CD4-positive, alpha-beta memory T cell (primary cell): ENCODE measurements at places on chromosomes 7 and 10.

DNA sequence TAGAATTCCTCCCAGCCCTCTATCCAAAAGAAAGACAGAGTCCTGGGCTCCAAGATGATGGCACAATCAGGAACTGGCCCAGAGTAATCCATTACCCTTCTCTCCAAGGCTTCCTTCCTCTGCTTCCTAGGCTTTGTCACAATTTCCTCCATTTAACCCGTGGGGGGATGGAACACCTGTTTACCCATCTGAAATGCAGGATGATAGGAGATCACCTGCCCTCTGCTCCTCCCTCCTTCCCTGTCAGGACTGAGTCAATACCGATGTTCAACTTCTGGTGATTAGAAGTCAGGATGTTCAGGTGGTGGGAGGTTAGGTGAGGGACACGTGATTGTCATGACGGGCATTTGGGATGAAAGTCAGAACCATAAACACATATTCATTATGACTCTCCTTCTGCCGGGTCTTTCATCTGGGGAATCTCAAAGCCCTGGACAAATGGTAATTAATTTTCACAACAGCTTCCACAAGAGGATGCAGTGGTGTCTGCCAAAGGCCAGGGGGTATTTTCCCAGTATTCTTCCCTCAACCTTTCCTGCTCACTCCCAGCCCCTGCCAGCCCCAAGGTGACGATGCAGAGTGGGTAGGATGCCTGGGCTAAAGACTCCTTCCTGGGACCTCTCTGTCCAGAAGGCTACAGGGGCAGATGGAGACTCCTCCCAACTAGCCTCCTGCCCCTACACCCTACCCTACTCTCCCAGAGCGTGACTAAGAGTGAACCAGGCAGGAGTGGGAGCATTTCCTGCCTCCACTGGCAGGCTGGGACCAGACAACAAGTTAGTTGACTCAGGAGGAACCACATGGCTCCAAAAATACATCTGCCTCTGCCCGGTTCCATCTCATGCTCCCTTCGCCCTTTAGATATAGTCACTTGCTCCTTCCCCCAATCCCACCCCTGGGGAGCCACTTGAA lies 27.9 kb downstream of the DUSP5 start:
- no peak for DNase-seq

- DNase-seq: peak; percentile 10
Measured at GRCh38 chr10:14838582-14839304, 637 bp downstream of the HSPA14 start.

DNA sequence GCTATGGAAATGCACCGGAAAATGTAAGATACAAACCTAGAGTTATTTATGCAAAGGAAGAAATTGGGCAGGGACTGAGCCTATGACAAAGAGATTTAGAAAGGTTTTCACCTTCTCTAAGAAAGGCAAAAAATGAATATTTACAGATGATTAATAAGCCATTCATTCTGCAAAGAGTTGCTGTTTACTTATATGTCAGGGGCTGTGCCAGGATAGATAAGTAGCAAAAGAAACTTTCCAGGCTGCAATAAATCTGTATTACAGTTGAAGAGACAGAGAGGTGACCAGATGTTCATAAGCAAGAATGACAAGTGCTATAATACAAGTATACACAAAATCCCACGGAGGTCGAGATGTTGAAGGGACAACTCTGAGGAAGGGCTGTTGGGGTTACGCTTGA lies 299.6 kb downstream of the CALN1 start:
- no peak for DNase-seq

- DNase-seq: no peak
Measured at GRCh38 chr7:71239586-71240268, 107.8 kb downstream of the GALNT17 start.

DNA sequence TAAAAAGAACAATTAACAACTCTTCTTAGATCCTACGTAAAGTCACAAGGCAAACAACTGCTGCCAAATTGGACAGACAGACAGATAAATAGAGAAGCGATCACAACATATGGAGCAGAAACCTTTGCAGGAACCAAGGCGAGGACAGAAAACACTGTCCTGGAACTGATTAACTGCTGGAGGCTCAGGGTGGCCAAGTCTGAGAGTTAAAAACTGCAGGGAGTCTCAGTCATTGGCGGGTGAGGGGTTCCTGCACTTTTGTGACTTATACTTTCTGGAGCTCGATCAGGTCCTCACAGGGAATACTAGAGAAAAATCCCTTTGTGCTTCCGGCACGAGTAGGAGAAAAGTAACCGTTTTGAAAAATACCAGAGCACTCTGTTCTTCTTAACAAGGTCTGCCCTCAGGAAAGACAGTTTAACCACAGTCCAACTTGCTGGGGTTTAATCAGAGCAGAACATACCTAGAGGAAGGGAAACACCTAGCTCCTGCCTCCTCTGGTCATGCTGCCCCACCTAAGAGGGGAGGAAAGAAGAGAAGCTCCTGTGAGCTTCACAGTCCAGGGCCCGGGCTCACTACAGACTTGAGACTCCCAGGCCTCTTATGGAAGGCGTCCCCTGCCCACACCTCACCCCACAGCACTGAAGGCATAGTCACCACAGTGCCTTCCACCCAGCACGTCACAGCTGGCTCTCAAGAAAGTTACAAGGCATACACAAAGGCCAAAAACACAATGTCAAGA lies 74.9 kb downstream of the LARP4B start:
- no peak for DNase-seq

DNA sequence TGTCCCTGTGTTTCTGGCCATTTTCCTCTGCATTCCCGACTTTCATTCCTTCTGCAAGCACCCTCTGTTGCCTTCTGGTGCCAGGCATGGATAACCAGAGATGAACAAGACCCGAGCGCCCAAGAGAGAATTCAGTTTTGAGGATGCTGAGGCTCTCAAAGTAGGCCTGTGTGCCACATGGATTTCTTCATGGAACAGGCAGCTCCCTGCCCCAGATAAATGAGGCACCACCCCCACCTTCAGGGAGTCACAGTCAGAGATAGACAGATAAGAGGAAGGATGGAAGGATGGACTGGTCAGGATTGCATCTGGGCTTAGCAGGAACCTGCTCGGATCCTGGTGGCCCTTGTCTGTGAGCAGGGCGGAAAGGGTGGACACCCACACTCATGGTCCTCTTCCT lies 49.4 kb downstream of the ADCYAP1R1 start:
- DNase-seq: no peak

GRCh38 chr10:114974625-114975024 lies 36.6 kb downstream of the TRUB1 start:
- no peak for DNase-seq

DNA sequence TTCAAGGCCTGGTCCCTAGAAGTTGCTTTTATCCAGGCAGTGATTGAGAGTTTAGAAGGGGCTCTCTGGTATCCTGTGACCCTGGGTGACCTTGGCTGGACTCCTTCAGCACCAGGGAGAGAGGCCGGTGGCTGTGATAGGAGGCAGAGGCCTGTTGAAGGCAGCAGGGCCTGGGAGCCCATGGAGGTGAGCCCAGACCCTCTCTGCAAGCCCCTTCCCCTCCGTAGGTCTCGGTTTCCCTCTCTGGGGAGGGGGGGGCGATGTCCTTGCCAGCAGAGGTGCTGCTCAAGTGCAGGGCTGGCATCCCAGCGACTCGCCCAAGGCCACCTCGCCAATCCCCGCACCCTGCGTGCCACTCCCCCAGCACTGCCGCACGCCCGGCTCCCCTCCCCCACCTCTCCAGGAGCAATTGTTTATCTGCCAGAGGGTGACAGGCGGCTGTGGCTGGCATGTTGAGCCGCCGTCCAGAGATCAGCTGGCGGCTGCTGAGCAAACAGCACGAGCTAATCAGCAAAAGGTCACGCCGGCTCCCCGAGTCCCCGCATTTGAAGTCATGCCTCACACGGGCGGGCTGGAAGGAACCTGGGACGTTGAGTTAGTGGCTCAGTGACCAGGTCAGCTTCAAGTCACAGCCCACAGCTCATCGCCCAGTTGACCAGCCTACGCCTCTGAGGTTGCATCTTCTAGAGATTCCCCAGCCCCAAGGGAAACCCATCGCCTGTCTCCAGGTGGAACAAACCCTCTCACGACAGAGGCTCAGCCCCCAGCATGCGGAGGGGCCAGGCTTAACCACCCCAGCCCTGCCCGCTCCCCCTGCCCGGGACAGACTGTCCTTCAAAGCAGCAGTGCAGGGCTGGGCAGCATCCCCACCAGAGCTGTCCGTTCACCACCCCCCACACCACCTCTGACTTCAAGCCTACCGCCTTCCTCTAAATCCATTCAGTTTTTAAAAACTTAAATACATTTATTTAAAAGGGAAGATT lies 43.7 kb downstream of the ELFN1 start:
- no peak for DNase-seq

GRCh38 chr7:36203071-36203790 lies 50.2 kb downstream of the EEPD1 start:
- no peak for DNase-seq

GRCh38 chr10:120034236-120034635 lies 141.7 kb downstream of the SEC23IP start:
- DNase-seq: no peak

DNA sequence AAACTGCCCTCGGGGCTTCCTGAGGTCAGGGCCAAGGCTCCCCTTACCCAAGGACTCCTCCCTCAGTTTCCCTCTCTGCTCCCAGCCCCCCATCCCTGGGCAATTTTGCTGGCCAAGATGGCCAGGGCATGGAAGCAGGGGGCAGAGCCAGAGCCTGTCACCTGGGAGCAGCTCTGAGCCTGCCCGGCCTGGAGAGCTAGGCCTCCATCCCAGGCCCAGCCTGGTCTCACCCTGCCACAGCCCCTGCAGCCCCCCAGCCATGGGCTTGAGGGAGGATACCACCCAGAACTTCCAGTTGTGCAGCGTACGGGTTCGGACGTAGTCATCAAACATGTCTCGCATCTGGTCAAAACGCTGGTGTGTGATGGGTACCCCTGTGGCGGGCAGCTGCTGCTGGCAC lies 17.0 kb upstream of the TBL2 start:
- no peak for DNase-seq

DNA sequence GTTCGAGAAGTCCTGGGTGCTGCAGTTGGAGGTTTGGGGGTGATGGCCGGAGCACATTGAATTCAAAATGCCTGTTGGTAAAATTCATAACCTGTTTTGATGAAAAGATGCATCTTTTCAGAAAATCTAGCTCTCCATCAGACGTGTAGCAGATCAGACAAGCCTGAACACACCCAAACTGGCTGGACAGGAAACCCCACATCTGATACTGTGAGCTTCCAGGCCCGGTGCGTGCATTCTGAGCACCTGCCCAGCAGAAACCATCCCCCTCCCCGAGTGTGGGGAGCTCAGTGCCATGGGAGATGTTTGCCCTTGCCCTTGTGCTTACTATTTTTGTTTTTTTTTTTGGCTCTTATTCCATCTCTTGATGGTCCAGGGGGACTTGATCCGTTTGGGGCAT lies 417.1 kb downstream of the TCERG1L start:
- DNase-seq: no peak

GRCh38 chr7:143902332-143902899 lies 440 bp upstream of the TCAF1 start:
- DNase-seq: no peak

- DNase-seq: peak; percentile 12
Measured at GRCh38 chr10:114083040-114083439, 39.4 kb downstream of the ADRB1 start.

GRCh38 chr7:95715274-95715673 lies 57.1 kb upstream of the DYNC1I1 start:
- DNase-seq: no peak

- DNase-seq: no peak
Measured at GRCh38 chr10:94640562-94640961, 43.0 kb upstream of the CYP2C18 start.

GRCh38 chr10:129715805-129716204 lies 248.3 kb downstream of the EBF3 start:
- no peak for DNase-seq

GRCh38 chr7:102140952-102141370 lies 145.7 kb upstream of the SH2B2 start:
- no peak for DNase-seq

DNA sequence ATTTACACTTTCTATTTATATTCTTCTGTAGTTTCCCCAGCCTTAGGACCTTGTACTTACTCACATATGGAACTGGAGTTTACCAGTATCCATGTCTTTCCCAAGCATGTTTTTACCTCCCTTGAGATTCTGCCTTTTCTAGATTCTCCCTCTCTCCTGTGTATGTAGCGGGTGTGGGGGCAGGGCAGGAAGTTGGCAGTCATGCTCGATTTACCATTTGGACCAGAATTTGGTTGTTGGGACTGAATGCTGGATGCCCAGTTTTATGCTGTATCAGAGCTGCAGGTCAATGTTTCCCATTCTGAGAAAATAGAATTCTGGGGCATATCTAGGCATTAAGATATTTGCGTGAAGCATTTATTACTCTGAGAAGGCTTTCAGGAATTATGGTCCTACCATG lies 14.2 kb downstream of the INPP5F start:
- no peak for DNase-seq

DNA sequence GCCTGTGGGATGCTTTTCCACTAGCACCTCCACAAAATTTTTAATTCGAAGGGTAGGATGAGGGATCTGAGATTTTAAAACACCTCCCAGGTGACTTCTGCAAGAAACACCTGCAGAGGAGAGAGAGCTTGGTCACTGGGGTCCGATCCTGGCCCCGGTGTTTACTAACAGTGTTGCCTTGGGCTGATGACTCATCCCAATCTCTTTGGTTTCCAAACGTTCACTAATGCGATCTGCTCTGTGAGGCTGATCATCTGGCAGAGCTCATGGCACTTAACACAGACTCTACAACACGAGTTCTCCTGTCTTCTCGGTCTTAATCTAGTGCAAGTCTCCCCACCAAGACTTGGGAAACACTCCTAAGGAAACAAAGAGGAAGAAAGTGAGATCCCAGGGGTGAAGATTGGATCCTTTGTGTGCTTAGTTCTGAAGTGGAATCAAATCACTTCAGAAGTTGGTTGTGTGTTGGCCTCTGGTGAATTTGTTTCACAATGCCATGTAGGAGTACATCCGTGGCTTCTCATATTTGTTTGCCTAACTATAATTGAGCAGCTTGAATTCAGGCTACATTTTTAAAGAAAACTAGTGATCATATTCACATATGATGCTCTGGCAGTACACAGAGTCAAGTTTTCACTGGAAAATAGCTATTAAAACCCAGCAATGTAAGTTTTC lies 407.9 kb downstream of the NRG3 start:
- no peak for DNase-seq

- no peak for DNase-seq
Measured at GRCh38 chr7:57399251-57399940, 50.6 kb upstream of the ZNF716 start.

- no peak for DNase-seq
Measured at GRCh38 chr7:75993689-75994387, 557 bp downstream of the TMEM120A start.

GRCh38 chr7:50558294-50559053 lies 6.7 kb downstream of the DDC start:
- DNase-seq: no peak

DNA sequence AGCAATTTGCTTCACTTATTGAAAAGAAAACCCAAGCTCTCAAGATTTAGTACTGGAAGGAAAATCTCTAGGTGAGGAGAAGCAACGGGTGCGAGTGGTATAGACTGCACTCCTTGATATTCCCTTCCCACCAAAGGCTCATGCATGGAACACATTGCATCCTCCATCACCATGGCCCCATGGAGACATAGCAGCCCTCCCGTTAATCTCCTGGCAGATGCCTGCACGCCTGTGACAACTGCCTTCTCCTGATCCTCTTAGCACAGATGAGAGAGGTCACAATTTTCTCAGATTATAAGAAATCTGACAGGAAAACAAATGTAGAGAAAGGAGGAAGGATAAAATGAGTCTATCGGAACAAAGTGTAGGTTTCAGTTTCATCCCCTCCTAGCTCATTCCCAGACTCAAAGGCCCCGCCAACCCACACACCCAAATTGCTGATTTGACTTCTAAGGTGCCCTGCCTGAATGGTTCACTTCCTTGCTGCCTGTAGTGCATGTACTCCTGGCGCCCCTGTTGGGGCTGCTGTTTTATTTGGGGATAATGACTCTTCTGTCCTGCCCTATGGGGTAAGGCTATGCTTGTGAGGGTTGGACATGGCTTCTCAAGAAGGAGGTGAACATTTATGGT lies 50.0 kb downstream of the PLXNA4 start:
- no peak for DNase-seq
